IPS-NIHi11 (cell line): ENCODE measurements at places on chromosomes 16 and 17.

- DNase-seq: no peak
These were observed 495.0 kb upstream of the HSBP1 start for GRCh38 chr16:83312718-83313245.

GRCh38 chr16:84286578-84287240 is 8.0 kb upstream of the WFDC1 start:
- DNase-seq: no peak

- peak; percentile 66 for DNase-seq
These were observed 14.2 kb downstream of the ANKFY1 start for GRCh38 chr17:4249452-4250029.

DNA sequence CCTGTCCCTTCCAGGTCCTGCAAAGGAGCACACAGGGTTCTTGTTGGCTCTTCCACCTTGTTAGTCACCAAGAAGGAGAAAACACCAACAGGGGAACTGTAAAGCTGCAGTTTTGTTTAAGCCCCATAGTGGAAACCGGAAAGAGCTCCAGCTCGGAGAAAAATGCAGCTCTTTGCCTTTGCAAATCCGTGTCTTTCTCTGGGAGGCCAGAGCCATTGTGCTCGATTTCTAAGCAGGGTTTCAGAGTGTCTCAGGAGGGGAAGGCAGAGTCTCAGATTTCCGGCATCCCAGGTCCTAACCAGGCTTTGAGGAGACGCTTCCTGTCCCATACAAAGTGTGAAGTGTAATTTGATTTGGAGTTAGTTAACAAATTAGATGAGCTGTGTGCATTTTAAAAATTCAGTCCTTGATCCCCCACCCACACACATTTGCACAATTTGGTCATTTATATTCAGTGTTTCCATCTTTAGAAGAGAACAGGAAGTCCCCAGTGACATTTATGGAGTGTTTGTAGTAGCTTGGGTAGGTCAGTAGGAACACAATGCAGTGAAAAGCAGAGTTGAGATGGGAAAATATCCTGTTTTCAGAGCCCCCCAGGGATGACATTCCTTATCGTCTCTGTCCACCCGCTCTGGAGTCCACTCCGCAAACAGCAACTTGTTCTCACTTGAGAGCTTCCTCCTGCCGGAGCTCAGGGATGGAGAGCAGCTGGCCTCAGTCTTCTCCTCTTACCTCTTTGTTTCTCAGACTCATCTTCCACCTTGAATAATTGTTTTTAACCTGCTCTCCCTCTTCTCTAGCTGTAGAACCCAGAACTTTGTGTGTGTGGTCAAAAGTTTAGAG is 331.9 kb downstream of the SEC14L1 start:
- DNase-seq: peak; percentile 60

GRCh38 chr16:3190949-3191353 is 2.9 kb downstream of the OR1F1 start:
- no peak for DNase-seq

GRCh38 chr16:30665155-30665829 is 7.1 kb downstream of the FBRS start:
- DNase-seq: no peak

GRCh38 chr17:44375196-44376017 is 11.8 kb upstream of the FAM171A2 start:
- DNase-seq: peak; percentile 43

DNA sequence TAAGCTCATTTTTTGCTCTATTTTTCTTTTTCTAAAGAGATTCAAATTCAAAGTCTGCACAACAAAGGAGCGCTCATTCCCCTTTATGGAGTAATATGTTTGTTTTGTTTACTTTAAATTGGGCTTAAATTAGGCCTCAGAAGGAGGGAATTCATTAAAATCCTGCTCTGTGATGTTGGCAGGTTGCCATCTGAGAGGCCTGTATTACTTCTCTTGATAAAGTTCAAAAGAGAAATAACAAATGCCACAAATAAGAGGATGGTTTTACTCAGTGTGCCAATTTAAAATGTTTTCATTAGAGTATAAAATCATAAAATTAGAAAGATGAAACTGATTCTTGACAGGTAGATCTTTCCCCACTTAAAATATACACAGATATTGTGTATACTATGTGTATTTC is 54.5 kb upstream of the HLF start:
- no peak for DNase-seq

- DNase-seq: no peak
These were observed 721 bp upstream of the WWOX start for GRCh38 chr16:78098595-78099270.
